ENCODE measurements at places on chromosomes 6 and 20. TPM values are rescaled to one million over a fixed set of nuclear protein-coding genes. Genes with fewer than 3 reads are reported as not detected.

DNA sequence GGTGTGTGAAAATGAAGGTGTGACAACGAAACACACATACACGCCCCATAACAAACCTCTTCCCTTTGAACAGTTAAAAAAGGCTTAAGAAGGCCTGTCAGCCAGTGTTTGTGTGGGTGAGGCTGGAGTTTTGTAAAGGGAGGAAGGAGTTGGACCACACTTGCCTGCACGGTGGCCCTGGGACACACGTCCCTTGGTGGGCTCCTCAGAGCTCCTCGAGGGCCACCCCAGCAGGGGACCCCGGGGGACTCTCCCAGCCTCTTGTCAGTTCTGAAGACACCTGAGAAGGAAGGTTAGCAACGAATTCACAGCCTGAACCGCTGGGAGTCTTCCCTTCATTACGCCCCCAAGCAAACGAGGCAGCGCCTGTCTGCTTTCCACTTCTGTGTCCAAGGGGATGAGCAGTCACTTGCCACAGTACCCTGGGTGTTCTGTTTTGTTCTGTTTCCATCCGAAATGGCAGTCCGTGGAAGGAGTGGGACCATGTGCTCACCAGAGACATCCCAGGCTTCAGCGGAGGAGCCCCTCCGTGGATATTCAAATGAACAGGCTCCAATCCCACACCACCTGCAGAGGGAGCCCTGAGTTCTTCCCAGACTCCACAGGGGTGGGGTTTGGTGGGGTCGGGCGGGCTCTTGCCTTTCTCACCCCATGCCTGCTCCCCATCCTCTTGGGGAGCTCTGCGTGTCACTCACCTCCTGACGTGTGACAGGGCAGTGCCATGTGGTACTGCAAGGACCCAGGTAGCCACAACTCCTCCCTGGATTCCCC lies 68.6 kb downstream of the NRN1 start:
- DNase-seq, result no peak

GRCh38 chr20:5895626-5896025 lies 54.7 kb downstream of the TRMT6 start:
- DNase-seq, result no peak

Gene DOK5
- 4.0 TPM for total RNA-seq

Gene SIRPD
- total RNA-seq, result not detected

- DNase-seq, result no peak
These were observed 64.1 kb upstream of the MMS22L start for GRCh38 chr6:97347111-97347510.

Gene ZFAND3
- total RNA-seq, result 24.4 TPM

GRCh38 chr20:23356203-23356602 lies 5.6 kb downstream of the NXT1 start:
- no peak for DNase-seq

GRCh38 chr6:168684471-168684870 lies 243.5 kb downstream of the SMOC2 start:
- DNase-seq, result no peak

- no peak for DNase-seq
These were observed 19.4 kb downstream of the CRYBG1 start for GRCh38 chr6:106379951-106380350.
